ENCODE measurements at places on chromosomes 12 and 14.

DNA sequence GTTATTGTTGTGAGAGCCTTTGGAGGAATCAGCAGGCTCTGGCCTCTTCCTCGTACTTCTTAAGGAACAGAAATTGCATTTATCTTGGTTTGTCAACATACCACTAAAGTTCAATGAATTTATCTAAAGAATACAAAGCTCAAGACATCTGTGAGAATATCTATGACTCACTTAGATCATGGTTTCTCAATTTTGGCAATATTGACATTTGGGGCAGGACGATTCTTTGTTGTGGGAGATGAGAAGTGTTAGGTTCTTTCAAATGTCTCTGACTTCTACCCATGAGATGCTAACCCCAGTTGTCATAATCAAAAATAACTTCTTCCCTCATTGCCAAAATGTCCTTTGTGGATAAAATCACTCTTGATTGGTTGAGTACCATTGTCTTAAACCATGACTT lies 1190.3 kb downstream of the GALC start:
- no peak for DNase-seq

DNA sequence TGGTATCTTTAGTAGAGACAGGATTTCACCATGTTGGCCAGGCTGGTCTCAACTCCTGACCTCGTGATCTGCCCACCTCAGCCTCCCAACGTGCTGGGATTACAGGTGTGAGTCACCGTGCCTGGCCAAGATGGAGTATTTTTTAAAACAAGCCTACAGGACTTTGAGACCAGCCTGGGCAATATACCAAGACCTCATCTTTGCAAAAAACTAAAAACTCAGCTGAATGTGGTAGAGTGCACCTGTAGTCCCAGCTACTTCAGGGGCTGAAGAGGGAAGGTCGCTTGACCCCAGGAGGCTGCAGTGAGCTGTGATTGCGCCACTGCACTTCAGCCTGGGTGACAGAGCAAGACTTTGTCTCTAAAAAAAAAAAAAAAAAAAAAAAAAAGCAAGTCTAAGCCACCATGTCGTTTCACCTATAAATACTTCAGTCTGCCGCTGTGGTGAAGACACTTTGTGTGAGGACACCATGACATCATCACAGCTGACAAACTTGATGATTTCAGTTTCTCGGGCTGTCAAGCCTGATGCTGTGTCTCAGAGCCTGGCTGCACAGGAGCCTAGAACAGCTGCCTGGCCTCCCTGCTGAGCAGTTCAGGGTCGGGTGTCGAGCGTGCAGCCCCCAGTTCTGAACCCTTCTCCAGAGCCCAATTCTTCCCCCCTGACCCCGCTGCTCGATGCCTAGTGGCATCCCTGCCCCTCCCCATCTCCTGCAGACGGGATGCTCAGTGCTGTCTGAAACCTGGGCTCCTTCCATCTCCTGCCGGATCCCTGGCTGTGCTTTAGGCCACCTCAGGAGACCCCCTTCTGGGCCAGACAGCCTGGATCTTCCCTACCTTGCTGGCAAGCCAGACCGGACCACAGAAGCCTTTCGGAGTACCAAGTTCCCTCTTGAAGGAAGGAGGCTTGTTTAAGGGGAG lies 119.2 kb upstream of the EVL start:
- no peak for DNase-seq

DNA sequence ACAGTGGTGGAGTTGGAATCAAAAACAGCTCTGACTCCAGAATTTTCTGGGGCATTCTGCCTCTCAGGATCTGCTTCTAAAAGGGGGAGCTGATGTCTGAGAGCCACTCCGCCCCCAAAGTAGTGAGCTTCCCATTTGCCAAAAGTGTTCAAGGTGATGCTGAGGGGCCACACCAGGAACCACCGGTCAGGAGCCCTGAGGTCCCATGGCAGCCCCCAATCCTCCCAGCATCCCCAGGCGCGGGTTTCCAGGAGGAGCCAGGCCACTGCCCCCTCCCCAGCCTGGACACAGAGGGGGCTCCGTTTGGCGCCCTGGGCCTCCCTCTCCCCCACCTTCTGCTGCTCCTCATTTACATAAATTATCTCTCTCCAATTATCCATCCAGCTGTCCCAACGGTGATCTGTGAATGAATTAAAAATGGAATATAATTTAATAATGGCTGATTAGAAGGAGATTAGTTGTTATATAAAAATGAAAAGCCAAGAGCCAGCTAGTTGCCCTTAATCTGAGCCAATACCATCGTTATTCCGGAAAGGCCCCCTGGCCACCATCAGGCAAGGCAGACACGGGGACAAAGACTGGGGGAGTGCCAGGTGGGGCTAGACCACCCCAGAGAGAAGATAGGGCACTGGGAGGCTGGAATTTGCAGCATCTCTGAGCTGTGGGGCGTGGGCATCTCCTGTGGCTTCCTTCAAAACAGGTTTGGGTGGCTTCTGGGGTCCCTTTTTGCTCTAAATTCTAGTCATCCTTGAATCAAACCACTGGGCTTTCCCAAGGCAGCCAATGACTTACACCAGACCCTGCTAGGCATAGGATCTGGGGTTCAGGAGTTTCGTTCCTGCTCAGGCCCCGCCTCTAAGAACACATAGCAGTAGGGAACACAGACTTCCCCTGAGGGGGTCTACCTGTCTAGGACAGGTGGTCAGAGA lies 19.7 kb upstream of the VSX2 start:
- no peak for DNase-seq

- peak; percentile 6 for DNase-seq
Observed at GRCh38 chr14:53539489-53540126, 386.5 kb upstream of the DDHD1 start.

DNA sequence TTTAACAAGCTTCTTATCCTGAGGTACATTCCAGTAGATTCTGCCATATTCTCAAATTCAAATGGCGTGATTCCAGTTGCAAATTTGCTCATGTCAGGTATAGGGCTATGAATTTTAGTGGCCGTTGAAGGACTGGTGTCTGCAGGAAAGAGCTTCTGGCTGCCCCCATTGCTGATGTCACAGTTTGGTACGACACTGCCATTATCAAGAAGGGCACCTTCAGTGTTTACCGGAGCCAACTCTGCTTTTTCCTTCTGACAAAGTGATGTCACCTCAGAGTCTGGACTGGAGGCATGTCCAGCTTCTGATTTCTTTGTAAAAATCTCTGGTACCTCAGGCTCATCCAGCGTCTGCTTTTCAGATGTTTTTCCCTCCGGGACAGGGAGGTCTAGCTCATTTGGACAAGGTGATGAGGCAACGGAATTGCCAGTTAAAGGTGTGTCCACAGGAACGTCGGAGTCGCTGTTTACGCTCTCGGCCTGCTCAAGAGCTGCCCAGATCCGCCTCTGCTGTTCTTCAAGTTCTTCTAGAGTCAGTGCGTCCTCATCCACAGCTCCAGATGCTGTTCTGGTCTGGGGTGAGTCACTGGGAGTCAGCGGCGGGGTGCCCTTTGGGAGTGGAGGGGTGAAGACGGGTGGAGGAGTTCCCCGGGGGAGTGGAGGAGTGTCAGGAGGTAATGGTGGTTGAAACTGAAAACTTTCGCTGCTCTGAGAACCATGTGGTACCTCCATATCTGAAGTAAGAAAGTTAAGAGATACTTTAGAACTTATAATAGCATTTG lies 27.0 kb downstream of the ZCCHC8 start:
- no peak for DNase-seq

DNA sequence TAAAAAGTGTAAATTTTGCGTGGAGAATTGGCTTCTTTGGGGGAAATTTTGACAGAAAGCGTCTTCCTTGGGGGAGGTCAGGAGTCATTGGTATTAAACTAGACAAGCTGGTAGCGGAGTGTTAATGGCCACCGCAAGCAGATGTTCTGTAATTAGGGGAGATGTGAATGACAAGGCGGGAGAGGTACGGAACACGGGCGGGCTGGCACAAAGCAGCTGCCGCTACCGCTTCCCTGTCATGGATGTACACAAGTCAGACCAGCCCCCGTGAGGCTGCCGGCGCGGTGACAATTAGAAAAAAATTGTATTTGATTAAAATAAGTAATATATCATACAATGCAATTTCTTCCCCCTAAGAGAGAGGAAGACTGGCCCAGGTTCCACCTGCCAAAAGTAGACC lies 501.6 kb downstream of the VRK1 start:
- DNase-seq = no peak

- DNase-seq = no peak
Observed at GRCh38 chr12:121295746-121296617, 527 bp downstream of the CAMKK2 start.

DNA sequence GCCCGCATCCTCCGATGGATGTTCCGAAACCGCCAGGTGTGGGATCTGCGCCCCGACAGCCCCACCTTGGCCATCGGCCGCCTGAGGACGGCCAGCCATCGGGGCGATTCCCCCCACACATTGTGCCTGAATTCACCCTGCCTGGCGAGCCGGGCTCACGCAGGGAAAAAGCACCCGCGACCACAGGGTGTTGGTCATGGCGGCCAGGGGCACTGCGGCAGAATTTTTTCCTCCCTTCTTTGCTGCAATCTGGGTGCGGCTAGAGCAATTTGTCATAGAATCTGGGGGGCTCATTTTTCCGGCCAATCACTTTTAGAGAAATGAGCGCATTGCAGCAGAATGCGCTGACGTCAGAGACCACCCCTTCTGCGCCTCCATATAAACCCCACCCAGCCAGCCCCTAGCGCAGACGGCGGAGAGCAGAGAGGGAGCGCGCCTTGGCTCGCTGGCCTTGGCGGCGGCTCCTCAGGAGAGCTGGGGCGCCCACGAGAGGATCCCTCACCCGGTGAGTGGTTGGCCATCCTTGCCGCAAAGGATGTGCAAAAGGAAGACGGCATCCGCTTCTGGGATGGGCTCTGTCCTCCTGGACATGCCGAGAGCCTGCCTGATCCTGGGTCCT lies at the start of gene MEG3:
Gene MEG3 (plus strand): TSS at position 406 of the 619 bp plus-strand sequence.
- DNase-seq = no peak

DNA sequence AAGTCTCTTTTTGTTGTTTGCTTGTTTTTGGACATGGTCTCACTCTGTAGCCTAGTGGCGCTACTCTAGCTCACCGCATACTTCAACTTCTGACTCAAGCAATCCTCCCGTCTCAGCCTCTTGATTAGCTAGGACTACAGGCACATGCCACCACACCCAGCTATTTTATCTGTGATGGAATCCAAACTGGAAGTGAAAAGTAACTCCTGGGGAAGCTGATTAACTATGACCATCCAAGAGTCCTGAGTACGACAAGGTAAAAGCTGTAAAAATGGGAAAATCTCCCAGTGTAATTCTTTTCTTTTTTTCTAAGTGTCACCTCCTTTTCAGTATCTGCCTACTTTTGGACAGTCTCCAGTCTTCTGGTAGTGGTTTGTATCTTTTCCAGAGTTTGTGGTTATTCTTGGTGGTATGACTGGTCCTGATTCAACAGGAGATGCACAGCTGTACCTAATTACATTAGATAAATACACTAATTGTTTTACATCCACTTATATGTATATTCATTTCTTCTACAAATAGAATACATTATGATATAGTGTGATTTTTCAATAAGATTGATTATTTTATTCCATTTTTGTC lies 97.8 kb downstream of the SLC6A15 start:
- DNase-seq = no peak

GRCh38 chr14:49303946-49304516 lies 282.1 kb downstream of the RPS29 start:
- DNase-seq = no peak

- DNase-seq = no peak
Observed at GRCh38 chr12:43131301-43131700, 420.7 kb downstream of the ADAMTS20 start.

DNA sequence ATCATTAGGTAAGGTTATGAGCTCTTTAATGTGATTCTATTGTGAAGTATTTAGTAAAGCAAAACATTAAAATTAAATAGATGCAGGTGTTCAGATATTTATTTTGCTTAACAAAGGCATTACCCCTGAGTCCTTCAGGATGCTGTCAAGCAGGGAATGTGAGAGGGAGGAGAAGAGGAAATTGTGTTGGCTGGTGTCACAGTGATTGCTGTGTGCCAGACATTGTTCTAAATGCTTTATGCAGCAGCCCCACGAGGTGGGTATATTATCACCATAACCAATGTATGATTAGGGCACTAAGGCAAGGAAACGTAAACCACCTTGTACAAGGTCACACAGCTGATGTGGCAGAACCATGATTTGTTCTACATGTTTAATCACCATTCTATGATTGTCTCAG lies 80.1 kb downstream of the STAB2 start:
- DNase-seq = no peak

GRCh38 chr14:86481104-86481503 lies 951.2 kb downstream of the FLRT2 start:
- DNase-seq = no peak

DNA sequence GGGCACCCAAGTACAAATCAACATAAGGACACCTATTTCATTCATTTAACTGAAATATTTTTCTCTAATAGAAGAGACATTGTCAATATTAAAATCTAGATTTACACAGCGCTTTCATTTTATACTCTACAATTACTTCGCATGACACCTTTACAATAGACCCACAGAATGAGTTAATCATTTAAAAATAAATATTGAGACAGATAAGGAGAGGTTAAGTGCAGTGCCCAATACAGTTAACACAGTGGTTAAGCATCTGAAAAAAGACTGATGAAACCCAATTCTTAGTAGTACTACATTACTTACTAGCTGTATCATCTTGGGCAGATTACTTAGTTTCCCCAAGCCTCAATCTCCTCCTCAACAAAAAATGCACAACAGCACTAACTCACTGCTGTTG lies 116.2 kb downstream of the DENND5B start:
- no peak for DNase-seq

DNA sequence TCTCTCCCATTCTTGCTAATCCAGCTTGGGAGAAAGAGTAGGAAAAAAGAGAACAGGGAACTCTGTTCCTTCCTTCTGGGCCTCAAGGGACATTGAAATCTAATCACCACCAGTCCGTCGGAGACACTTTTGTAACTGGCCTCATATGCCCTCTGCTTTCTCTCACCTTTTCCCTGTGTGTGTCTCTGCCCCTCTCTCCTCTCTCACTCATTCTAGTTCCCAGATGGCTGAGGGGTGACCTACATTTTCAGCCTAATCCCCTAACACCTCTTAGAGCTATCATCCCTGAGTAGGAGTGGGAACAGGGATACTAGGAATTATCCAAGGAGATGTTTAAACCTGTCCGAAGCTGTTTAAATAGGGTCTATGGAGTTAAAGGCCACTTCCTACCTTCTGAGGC lies 8.9 kb upstream of the PCK2 start:
- no peak for DNase-seq

DNA sequence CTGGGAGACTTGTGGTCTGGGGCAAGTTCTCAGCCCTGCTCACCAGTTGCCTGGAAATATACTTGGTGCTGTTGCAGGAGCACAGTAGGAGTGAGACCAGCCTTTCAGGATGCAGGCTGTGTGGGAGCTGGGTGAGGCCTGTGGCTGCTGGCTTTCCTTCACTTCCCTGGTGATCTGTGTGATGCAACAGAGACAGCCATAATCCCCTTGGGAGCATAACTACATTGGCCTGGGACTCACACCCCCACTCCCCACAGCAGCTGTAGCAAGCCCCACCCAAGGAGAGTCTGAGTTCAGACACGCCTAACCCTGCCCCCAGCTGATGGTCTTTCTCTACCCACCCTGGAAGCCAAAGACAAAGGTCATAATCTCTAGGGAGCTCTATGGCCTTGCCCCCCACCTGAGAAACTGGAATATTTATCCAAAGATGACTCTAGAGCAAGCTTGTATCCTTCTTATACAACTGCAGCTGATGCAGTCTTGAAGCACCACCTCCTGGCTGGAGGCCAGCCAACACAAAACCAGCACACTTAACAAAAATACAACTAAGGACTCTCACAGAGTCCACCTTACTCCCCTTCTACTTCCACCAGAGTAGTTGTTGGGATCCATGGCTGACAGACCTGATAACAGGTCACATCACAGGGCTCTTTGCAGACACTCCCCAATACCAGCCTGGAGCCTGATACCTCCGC lies 190.4 kb upstream of the CPNE8 start:
- no peak for DNase-seq

- no peak for DNase-seq
Observed at GRCh38 chr12:123472438-123472849, 14.5 kb downstream of the SNRNP35 start.
